Activated CD8-positive, alpha-beta memory T cell treated with anti-CD3 and anti-CD28 coated beads, Interleukin-2, amount 50 U/mL, for 48 hours (primary cell): ENCODE measurements at places on chromosomes 2 and 18.
A peak's percentile ranks its signal among the peaks of the same experiment; 100 is the strongest.

GRCh38 chr2:16184945-16185660 is 244.8 kb downstream of the MYCN start:
- no peak for DNase-seq

DNA sequence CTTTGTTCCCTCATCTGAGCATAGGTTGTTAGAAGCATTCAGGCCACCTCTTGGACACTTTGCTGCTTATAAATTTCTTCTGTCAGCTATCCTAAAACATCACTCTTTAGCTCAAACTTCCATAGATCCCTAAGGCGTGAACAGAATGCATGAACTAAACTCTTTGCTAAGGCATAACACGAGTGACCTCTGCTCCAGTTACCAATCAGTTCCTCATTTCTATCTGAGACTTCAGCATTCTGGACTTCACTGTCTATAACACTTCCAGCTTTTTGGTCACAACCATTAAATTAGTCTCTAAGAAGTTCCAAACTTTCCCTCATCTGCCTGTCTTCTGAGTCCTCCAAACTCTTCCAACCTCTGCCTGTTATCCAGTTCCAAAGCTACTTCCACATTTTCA is 8.3 kb upstream of the VWA3B start:
- DNase-seq: no peak

- DNase-seq: peak; percentile 10
Measured at GRCh38 chr18:75130591-75131328, 78.2 kb downstream of the PTGR3 start.

GRCh38 chr2:48316753-48317750 is 212.9 kb upstream of the STON1 start:
- no peak for DNase-seq

GRCh38 chr2:126172631-126173184 is 483.2 kb upstream of the GYPC start:
- no peak for DNase-seq

DNA sequence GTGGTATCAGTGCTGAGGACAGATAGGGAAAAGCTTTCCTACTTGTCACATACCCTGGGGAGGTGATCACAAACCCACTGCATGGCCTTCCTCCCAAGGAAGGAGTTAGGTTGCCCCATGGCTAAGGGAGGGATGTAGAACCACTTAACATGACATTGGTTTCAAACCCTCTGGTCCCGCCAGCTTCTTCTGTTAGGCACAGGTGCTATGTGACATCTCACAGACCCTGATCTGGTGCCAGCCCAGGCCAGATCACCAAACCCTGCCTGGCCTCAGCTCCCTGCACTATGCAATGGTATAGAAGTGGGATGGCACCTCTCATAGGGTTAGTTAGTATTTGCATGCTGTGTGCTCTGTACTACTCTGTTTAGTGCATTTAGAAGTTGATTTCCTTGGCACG is 58.0 kb downstream of the TCF7L1 start:
- no peak for DNase-seq

GRCh38 chr2:31318361-31319336 is 84.7 kb downstream of the EHD3 start:
- DNase-seq: peak; percentile 63

- no peak for DNase-seq
Measured at GRCh38 chr2:151906633-151906998, 78.4 kb upstream of the ARL5A start.
